Dermis microvascular lymphatic vessel endothelial cell (primary cell): ENCODE measurements at places on chromosomes 12 and 14. TPM values are rescaled to one million over a fixed set of nuclear protein-coding genes. Genes with fewer than 3 reads are reported as not detected.

Gene DENND5B
- 5.9 and 8.9 TPM in 2 replicates for total RNA-seq

Gene STRN3
- 43.2 and 45.7 TPM in 2 replicates for total RNA-seq

Gene NTS
- 0.26 and 0.89 TPM in 2 replicates for total RNA-seq

DNA sequence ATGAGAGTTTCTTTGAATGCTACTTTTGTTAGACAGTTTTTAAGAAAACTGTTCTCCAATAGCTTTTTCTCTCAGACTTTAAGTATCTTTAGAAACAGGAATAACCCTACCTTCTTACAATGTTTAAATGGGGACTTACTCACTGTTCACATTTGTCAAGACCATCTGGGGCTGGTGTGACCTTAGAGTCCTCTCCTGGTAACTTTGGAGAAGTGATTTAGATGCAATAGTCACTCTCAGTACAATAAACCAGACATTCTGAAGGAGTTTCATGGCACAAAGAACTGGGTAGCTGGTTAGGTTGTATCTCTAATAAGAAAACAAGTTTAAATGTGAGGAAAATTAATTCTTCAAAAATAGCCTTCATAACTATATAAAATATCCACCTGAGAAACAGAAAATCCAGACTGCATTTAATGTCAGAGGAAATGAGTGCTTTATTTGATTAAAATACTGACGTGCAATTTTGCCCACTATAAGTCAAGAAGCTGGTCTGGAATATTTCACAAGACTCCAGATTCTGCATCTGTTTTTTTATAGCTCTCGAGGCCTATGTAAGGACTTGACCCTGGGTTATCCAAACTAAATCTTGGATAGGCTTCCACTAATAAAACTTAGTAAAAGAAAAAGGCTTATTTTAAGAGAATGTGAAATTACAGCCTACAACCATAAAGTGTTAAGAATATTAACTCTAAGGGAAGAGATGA is 108.7 kb downstream of the PTGER2 start:
- no peak for DNase-seq

DNA sequence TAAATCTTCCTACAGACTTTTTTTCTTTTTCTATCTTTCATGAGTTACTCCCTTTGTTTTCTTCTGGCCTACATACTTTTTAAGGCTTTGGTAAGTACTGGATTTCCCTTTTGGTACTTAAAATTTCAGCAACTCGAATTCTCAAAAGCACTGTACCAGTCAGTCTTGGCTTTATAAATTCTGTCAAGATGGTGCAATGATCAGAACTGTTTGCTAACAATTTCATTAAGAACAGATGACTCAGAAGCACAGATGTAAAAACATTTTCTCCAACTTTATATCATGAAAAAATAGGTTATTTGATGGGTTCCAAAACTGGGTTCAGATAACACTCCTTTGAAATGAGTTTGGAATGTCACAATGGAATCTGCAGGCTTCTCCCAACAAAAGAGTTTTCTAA is 1961.8 kb upstream of the FLRT2 start:
- no peak for DNase-seq
